ENCODE measurements at places on chromosomes 4 and X. TPM values are rescaled to one million over a fixed set of nuclear protein-coding genes. Genes with fewer than 3 reads are reported as not detected.

DNA sequence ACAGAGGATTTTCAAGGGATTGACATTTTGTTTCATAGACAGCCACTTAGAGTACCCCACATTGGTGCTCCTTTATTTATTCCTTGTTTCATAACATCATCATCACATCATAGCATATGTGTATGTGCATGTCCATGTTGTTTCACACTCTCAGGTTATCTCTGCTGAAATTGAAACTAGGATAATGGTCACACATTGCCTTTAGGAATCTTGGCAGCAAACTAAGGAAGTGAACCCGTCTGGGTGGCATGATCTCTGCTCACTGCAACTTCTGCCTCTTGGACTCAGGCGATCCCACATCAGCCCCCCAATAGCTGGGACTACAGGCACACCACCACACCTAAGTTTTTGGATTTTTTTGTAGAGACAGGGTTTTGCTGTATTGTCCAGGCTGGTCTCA lies 234.2 kb upstream of the ANKRD50 start:
- H3K27ac ChIP-seq: no peak overlapping the region
- no peaks in the 10 kb centered on the region for H3K36me3 ChIP-seq
- H3K27me3 ChIP-seq: no peaks in the 10 kb centered on the region
- DNase-seq: no peak

The SH3D19 gene
- total RNA-seq: not detected

The MFSD8 gene
- total RNA-seq: 21.8 TPM

DNA sequence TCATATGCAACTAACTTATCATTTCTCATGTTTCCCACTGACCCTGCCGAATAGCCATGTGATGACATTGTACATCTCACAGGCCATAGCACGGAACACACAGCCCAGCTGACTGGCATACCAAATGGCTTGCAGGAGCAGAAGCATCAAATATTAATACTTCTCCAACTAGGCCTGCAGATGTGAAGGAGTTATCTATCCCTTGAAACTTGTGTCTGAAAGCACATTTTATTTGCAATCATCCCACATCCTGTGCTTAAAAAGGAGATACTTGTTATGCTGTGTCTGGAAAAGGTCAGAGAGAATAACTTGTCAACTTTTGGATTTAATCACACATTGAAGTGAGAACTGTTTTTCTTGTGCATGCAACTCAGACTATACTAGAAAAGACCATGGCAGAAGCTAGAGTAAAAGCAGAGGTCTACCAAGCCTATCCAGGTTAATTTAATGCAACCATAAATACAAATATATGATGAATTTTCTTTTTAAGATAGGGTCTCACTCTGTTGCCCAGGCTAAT lies 100.4 kb downstream of the IRF2 start:
- no peak for DNase-seq
- H3K36me3 ChIP-seq: peaks cover 18% of the 10 kb centered on the region
- peaks cover 17% of the 10 kb centered on the region for H3K4me1 ChIP-seq
- H3K27ac ChIP-seq: peak overlapping the region; percentile 52
- H3K4me3 ChIP-seq: no peak overlapping the region

The GC gene
- total RNA-seq: not detected

The FRMD7 gene
- not detected for total RNA-seq

DNA sequence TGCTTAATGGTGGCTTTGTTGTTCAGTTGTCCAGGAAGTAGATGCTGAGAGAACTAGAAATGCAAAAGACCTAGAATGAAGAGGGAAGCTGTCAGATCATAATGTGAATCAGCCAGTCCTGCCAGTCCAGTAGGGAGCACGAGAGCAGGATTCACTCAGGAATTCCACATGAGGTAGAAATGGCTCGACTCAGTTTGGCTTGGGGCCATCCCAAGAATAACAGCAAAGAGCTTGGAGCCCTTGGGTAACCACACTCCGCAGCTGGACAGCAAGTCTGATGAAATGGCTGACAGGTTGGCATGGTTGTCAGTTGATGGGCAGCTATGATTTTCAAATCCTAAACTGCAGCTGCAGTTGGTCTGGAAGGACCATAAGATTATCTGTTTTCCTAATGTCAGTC lies 44.5 kb upstream of the WDR1 start:
- H3K4me3 ChIP-seq: no peak overlapping the region
- H3K27ac ChIP-seq: no peak overlapping the region
- DNase-seq: no peak
- H3K4me1 ChIP-seq: peaks cover 26% of the 10 kb centered on the region
- no peaks in the 10 kb centered on the region for H3K27me3 ChIP-seq

DNA sequence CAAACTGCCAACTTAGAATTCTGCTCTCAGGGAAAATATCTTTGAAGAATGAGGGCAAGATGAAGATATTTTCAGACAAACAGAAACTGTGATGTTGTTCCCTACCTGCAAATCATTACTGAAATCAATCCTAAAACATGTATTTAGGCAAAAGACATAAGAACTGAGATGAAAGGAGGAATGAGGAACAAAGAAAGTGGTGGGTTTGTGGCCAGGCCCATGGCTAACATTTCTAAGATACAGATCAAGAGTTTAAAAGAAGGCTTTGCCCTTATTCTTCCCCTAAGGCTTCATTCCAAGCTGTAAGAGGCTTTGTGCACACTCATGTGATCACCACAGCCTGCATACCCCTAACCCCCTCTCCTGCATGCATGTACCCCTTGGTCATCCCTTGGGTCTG lies 46.5 kb downstream of the ADGRG2 start:
- no peak for DNase-seq
- H3K27ac ChIP-seq: no peak overlapping the region

DNA sequence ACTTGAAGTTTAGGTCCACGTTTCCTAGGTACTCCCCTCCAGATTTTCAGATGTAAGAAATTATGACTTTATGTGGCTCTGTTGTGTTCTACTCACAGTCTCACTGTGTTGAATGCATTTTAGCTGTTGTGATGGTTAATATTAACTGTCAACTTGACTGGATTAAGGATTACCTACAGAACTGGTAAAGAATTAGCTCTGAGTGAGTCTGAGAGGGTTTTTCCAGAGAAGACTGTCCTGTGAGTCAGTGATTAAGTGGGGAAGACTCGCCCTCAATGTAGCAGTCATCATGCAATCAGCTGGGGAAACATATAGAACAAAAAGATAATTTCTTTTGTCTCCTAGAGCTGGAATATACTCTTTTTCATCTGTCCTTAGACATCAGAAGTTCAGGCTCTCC lies 493.4 kb downstream of the ACTRT1 start:
- H3K36me3 ChIP-seq: no peaks in the 10 kb centered on the region
- H3K4me3 ChIP-seq: no peak overlapping the region
- H3K27me3 ChIP-seq: no peaks in the 10 kb centered on the region
- H3K27ac ChIP-seq: no peak overlapping the region
- no peak for DNase-seq
- no peaks in the 10 kb centered on the region for H3K4me1 ChIP-seq

DNA sequence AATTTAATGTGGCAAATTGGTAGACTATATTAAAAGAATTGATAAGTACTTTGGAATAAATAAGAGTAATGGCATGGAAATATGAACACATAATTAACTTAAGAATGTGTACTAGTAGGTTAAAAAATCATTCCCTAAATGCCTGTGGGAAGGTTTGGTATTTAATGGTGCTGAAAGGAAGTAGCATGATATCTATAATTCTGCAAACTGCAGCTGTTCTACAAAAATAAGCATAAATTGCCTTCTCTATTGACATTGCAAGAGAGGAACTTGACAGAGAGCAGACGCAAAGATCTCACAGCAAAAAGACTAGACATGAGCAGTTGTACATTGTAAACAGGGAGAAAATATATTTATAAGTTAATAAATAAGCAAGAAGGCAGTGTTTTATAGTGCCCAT lies 752.5 kb upstream of the PCDH10 start:
- DNase-seq: no peak
- H3K4me3 ChIP-seq: no peak overlapping the region
- no peaks in the 10 kb centered on the region for H3K4me1 ChIP-seq

The HSFX1 gene
- 0.58 TPM for total RNA-seq

The ENPP6 gene
- 1.2 TPM for total RNA-seq

DNA sequence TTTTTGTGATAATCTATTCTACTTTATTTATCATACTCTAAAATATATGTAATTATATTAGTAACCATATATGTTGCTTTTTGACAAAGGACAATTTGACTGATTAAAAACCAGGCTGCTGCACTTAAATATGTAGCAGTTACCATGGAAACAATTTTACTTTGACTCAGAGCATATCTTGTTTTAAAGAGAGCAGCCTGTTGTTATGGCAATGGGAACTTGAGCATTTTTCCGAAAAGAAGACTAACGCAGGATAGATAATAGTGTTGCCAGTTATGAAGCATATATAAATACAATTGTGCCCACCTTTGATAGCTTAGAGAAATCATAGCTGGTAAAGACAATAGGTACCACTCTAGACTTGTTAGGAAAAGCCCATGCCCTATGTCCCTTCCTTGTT lies 283.0 kb downstream of the GASK1B start:
- no peaks in the 10 kb centered on the region for H3K36me3 ChIP-seq
- DNase-seq: no peak
- H3K27me3 ChIP-seq: no peaks in the 10 kb centered on the region
- no peak overlapping the region for H3K4me3 ChIP-seq
- H3K4me1 ChIP-seq: no peaks in the 10 kb centered on the region

The POU3F4 gene
- total RNA-seq: not detected

The PARM1 gene
- not detected for total RNA-seq

The ANKRD50 gene
- total RNA-seq: 0.05 TPM

The MBTPS2 gene
- total RNA-seq: 11.3 TPM

The GJB1 gene
- not detected for total RNA-seq

DNA sequence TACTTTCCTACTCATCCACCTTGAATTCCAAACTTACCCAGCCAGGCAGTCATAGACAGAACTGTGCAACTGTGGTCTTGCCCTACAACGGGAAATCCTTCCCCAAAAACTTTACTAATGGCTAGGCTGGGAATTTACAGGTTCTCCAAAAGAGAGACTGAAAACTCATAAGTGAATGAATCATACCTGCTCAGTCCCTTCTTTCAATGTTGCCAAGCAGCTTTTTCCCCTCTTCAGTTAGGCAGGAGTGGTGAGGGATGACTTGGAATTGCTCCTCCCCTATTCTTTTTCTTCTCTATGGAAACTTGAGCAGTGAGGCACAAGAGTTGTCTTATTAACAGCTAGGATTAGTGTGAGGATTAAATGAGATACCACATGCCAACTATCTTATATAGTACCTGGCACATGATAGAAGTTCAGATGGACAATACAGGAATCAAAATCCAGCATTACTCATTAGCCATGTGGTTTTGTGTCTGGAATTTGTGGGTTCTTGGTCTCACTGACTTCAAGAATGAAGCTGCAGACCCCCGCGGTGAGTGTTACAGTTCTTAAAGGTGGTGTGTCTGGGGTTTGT lies 105.9 kb downstream of the TEX13A start:
- no peaks in the 10 kb centered on the region for H3K36me3 ChIP-seq
- DNase-seq: no peak
- H3K27me3 ChIP-seq: no peaks in the 10 kb centered on the region

Measured in activated CD4-positive, alpha-beta T cell treated with anti-CD3 and anti-CD28 coated beads, Interleukin-2, amount 10 ng/mL, durations not matched to agents 24 days and 14 days (primary cell).